ENCODE measurements at places on chromosomes 3 and 15. TPM values are rescaled to one million over a fixed set of nuclear protein-coding genes. Genes with fewer than 3 reads are reported as not detected.

RTP3 gene
- polyA plus RNA-seq = not detected

GATA2 gene
- not detected for polyA plus RNA-seq

GRCh38 chr3:180183346-180183745 lies 146.6 kb upstream of the PEX5L start:
- no peaks in the 10 kb centered on the region for H3K27me3 ChIP-seq
- no peak overlapping the region for H3K4me3 ChIP-seq
- H3K27ac ChIP-seq = no peak overlapping the region
- no peaks in the 10 kb centered on the region for H3K36me3 ChIP-seq
- H3K4me1 ChIP-seq = no peaks in the 10 kb centered on the region

- peaks cover 43% of the 10 kb centered on the region for H3K36me3 ChIP-seq
- H3K4me1 ChIP-seq = peaks cover 51% of the 10 kb centered on the region
- no peak for DNase-seq
- H3K4me3 ChIP-seq = no peak overlapping the region
- no peaks in the 10 kb centered on the region for H3K27me3 ChIP-seq
- peak overlapping the region; percentile 43 for H3K27ac ChIP-seq
Measured at GRCh38 chr3:128073807-128074206, 21.6 kb downstream of the SEC61A1 start.

GRCh38 chr3:72839057-72839456 lies 9.2 kb downstream of the SHQ1 start:
- no peak overlapping the region for H3K27ac ChIP-seq
- DNase-seq = no peak
- H3K4me1 ChIP-seq = no peaks in the 10 kb centered on the region
- H3K36me3 ChIP-seq = peaks cover 77% of the 10 kb centered on the region
- H3K27me3 ChIP-seq = no peaks in the 10 kb centered on the region

- no peak for DNase-seq
- H3K4me1 ChIP-seq = no peaks in the 10 kb centered on the region
- peaks cover 100% of the 10 kb centered on the region for H3K36me3 ChIP-seq
- H3K27me3 ChIP-seq = no peaks in the 10 kb centered on the region
- no peak overlapping the region for H3K27ac ChIP-seq
Measured at GRCh38 chr3:9686050-9686550, 17.5 kb upstream of the CPNE9 start.

DNA sequence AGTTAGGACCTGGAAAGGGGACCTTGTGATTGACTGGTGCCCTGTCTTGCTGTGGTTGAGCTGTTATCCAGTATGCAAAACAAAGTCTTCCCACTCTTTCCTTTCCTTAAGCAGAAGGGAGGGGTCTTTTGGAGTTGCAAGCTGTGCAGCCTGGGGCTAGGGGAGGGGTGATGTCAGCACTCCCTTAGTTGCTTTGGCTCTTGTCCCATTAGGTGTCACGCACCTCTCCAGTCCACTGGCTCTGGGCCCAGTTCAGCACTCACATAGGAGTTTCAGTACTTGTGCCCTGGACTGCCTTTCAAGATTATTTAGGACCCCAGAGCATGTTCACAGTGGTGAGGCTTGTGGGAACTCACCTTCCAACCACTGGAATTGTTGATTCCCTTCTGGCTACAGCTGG lies 238.5 kb downstream of the DOCK3 start:
- H3K36me3 ChIP-seq = no peaks in the 10 kb centered on the region
- DNase-seq = no peak
- no peaks in the 10 kb centered on the region for H3K4me1 ChIP-seq
- H3K27me3 ChIP-seq = no peaks in the 10 kb centered on the region

DNA sequence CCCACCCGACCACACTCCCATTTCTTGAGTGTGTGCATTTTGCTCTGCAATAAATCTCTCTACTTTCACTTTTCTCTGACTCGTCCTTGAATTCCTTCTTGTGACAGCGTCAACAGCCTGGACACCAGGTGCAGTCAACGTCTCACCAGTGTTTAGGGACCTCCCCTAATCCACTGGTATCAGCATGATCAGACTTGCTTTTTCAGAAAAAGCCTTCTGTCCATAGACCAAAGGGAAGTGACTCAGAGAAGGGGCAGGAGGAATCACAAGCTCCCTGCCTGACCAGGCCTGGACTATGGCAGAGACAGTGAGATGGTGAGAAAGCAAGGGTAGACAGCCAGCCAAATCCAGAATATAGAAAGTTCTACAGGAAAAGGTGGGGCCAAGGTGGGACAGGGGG lies 15.5 kb downstream of the CCR5 start:
- peaks cover 21% of the 10 kb centered on the region for H3K4me1 ChIP-seq
- H3K4me3 ChIP-seq = no peak overlapping the region
- H3K36me3 ChIP-seq = no peaks in the 10 kb centered on the region
- DNase-seq = peak; percentile 83
- H3K27me3 ChIP-seq = no peaks in the 10 kb centered on the region
